ENCODE measurements at places on chromosomes 3 and 15. TPM values are rescaled to one million over a fixed set of nuclear protein-coding genes. Genes with fewer than 3 reads are reported as not detected.

DNA sequence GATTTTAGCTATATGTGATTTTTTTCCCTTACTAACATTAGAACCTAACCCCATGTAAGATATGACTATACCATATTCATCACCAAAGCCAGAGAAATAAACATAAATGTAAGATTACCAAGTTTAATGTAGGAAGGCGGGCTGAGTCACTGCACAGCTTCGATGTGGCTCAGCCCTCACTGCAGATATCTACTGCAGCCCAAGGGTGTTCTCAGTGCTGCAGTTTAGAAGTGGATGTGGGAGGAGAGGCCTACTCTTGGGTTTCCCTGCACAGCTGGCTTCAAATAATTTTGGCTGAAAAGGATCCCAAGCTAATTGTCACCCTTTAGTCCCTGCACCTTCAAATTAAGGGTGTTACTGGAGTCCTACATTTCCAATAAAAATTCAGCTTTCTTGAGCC is 9.3 kb downstream of the ARPP19 start:
- no peak for DNase-seq

DNA sequence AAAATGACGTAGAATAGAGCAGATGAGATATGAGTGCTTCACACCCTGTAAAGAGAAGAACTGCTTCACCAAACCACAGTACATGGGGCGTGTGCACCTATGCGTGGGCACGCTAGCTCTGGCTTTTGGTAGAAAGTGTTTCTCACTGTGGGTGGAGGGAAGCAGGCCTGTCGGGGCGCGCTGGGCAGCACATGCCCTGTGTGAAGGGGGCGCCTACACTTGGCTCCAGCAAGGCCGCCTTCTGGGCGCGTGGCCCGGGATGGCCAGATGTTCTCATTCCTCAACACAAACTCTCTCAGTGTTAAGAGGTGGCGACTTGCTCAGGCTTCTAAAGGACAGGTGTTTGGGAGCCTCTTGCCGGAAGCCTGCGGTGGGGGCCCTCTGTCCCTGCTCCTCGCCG is 90.0 kb downstream of the FBLN2 start:
- no peak for DNase-seq

GRCh38 chr3:50627407-50628051 is 10.6 kb downstream of the MAPKAPK3 start:
- peak; percentile 31 for DNase-seq

GRCh38 chr3:181966393-181966792 is 254.7 kb downstream of the SOX2 start:
- no peak for DNase-seq

The SCN11A gene
- total RNA-seq, result not detected

The CHAC1 gene
- 2.9 TPM for total RNA-seq

The ECE2 gene
- total RNA-seq, result not detected

The ZMYND10 gene
- total RNA-seq, result 0.05 TPM

The CHRM5 gene
- not detected for total RNA-seq

Data from dermis blood vessel endothelial cell (primary cell).